ENCODE measurements at places on chromosomes 7 and 10.

DNA sequence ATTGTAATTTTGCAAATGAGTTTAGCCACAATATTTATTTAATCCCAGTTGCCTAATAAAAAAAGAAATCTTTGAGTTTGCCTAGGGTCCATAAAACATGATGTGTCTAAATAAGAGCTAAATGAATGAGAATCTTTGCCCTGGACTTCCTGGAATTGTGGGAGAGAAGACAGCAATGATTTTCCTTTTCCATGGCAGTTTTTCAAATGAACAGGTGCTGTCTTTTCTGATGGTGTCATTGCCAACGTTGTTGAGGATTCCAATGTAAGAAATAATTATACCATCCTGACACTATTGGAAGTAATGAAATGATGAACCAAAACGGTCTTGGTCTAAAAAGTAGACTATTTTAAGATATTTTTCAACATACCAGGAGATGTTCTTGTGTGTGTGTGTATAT, 984.7 kb upstream of the CELF2 start:
- no peak for DNase-seq

DNA sequence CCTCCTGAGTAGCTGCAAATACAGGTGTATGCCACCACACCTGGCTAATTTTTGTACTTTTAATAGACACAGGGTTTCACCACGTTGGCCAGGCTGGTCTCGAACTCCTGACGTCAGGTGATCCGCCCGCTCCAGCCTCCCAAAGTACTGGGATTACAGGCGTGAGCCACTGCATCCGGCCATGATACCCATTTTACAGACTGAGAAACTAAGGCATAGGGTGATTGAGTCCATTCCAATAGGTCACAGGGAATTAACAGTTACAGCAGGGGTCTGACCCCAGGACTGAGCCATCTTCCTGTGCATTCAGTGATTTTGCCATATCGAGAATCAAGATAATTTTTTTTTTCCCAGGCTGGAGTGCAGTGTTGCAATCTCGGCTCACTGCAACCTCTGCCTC, 12.3 kb upstream of the CTBP2 start:
- DNase-seq: no peak

DNA sequence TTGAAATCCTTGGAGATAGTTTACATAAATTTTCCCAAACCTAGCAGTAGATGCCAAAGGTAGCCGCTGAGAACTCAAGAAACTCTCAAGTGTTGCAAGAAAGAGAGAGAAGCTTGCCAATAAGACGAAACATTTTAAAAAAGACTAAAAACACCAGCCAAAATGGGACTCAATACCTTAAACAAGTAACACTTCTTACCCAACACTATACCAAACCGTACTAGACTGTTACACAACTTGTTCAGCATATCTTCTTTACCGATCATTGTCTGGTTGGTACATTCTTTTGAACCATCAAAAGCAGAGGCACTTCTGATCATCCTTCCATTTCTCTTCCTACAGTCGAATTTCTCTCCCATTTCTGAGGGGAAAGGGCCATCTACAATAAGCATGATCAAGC, 4.8 kb upstream of the PTPN12 start:
- no peak for DNase-seq

GRCh38 chr10:129968853-129969183, 4.7 kb upstream of the EBF3 start:
- DNase-seq: no peak

GRCh38 chr10:131997366-131998049, 15.8 kb upstream of the BNIP3 start:
- no peak for DNase-seq

Data from NCI-H226 (cell line).